Thyroid gland (tissue), 4 donors: ENCODE measurements at places on chromosomes 1 and 21. TPM values are rescaled to one million over a fixed set of nuclear protein-coding genes. Genes with fewer than 3 reads are reported as not detected.

Gene OLFML3
- total RNA-seq: 22.6 TPM

Gene KIF14
- 0.13 TPM for total RNA-seq

Gene BRDT
- total RNA-seq: not detected

Gene ANKRD65
- 3.2 TPM for total RNA-seq

Gene RIMS3
- 4.4 TPM for total RNA-seq

Gene F13B
- total RNA-seq: not detected

DNA sequence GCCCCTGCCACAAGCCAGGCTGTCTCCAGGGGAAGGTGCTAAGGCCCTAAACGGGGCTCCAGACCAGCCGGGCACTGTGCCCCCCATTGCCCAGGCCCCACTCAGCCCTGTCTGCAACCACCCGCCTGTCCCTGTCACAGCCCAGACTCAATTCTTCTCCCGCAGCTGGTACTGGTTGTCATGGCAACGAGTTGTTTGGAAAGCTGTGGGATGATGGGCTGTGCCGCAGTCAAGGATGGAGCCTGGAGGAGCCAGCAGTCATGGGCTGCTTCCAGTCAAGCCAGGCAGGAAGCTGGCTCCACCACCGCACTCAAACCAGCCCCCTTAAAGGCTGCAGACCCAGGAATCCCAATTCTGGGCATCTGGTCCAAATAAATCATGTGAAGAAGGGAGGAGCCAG is 4.2 kb downstream of the SPOCD1 start:
- DNase-seq: no peak

DNA sequence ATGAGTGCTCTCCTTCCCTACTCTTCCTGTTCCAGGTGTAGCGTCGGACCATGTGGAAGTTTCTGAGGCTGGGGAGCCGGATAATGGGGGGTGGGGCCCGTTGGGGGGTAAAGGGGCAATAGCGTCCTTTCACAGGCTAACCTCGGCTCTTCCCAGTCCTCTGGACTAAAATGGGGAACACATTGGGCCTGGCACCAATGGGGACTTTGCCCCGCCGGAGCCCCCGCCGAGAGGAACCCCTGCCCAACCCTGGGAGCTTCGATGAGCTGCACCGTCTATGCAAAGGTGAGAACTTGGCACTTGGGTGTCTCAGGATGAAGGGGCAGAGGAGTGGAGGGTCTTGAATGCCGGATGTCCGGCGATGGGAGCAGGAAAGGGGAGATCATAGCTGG is 456 bp downstream of the TOMM40L start:
- no peak for DNase-seq

DNA sequence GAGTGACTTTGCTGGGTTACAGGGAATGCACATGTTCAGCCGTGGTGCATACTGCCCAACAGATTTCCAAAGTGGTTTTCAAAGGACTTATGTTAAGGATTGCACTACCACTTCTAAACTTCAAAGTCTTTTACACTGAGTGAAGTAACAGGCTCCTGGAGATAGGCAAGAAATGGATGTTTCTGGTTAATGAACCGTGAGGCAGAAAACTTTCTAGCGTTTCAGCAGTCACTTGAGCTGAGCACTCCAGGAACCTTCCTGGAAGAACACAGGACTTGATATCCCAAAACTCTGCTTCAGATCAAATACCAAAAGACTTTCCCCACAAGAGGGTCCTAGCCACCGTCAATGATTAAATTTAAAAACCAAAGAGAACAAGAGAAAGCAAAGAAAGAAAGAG is 74.3 kb upstream of the ATP1A1 start:
- peak; percentile 51 for DNase-seq

DNA sequence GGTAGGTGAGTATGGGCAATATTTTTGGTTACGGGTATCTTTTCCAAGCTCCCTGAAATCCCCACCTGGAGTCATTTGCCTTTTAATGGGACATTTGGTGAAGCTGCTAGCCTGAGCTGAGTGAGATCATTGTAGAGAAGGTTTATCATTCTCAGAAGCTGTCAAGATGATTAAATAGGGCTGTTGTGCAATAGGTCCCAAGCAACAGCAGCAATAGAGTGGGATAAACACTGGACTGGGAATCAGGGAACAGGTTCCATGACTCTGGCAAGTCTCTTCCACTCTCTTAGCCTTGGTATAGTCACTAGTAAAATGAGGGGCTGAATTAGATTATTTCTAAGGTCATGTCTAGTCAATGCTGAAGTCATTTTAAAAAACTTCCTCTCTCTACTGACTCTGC is 30.3 kb upstream of the FAM78B start:
- no peak for DNase-seq

GRCh38 chr1:1345860-1346500 is 3.2 kb downstream of the DVL1 start:
- DNase-seq: no peak

DNA sequence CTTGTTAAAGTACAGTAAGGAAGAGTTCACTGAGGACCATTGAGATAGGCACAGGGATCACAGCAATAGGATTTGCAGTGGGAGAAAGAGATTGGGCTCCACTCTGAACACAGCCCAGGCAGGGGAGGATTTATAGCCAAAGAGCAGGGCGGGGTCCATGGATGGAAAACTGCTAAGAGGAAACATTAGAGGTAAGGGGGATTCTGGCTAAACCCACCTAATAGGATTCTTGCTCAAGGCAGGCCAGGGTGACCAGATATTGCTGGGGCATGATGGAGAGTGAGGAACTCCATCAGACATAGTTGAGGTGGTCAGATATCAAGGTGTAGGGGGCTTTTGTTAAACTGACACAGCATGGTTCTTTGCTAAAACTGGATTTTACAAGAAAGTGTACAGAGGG is 372.8 kb downstream of the NPHP4 start:
- no peak for DNase-seq

DNA sequence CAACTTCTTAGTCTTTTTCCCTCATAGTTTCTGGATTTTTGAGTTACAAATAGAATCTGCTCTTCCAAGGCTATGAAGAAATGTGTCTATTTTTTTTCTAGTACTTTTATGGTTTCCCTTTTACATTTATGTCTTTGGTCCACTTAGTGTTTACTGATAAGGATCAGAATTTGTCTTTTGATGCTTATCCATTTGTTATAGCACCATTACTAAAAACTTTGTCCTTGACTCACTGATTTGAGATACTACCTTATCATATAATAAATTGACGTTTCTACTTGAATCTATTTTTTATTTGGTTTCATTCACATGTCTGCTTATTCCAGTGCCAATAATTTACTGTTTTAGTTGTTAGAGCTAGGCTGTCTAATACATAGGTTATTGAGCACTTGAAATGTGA is 161.1 kb upstream of the DPYD start:
- DNase-seq: no peak

DNA sequence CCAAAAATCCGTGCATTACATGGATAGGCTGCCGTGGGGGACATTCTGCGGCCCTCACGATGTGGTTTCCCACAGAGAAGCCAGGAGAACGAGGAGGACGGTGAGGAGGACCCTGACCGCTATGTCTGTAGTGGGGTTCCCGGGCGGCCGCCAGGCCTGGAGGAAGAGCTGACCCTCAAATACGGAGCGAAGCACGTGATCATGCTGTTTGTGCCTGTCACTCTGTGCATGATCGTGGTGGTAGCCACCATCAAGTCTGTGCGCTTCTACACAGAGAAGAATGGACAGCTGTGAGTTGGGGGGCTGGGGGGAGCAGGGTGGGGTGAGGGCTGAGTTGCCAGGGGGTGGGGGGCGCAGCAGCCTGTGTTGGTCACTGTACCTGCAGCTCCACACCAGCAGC is 13.2 kb downstream of the PSEN2 start:
- DNase-seq: no peak

DNA sequence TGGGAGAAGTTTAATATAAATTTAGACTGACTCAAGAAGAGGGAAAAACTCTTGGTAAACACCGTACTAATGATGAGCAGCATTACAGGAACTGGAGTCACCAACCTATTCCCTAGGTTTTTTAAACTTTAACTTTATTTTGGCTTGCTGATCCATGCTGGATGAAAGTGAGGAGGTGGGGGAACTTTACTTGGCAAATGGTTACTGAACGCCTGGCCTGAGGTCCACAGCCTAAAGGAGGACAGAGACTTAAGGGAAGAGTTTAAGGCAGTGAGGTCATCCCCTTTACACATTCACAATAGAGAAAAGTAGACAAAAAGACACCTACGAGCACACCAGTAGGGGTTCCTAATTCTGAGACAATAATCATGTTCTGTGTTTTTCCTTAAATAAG is 25.6 kb upstream of the A3GALT2 start:
- no peak for DNase-seq

DNA sequence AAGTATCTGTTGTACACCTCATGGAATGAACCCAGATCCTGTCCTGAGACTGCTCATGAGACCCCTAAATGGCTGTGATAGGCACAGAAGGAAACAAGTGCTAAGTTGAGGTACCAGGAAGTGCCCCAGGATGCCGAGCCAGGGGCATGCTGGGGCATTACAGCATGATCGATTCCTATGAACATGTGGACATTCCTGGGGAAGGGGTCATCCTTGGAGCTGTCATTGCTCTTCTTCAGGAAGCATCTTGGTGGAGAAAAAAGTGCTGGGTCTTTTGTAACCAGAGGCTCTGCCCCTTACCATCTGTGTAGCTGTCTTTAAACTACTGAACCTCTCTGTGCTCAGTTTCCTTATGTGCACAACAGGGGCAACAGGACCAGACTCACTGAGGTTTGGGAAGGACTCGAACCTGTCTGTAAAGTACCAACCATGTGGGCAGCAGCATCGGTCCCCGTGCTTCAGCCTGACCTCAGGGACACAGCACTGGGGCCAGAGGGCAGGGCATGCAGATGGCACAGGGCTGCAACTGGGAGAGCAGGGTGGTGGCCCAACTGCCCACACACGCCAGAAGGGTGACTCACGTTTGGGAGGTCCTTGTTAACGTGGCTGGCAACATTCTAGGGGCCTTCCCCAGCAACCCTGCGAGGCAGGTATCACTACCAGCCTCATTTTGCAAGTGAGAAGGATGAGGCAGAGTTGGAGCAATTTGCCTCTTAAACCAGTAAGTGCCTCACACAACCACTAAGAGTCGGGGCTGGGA is 142.3 kb upstream of the EDN2 start:
- no peak for DNase-seq

- DNase-seq: no peak
Observed at GRCh38 chr1:116991171-116991845, 10.3 kb upstream of the CD101 start.

GRCh38 chr21:27224169-27224568 is 257.3 kb upstream of the ADAMTS5 start:
- no peak for DNase-seq

- DNase-seq: no peak
Observed at GRCh38 chr1:216926720-216927510, 203.7 kb upstream of the ESRRG start.

GRCh38 chr1:170891872-170892271 is 43.5 kb upstream of the MROH9 start:
- DNase-seq: no peak

- DNase-seq: no peak
Observed at GRCh38 chr1:101451888-101452287, 215.1 kb downstream of the S1PR1 start.

DNA sequence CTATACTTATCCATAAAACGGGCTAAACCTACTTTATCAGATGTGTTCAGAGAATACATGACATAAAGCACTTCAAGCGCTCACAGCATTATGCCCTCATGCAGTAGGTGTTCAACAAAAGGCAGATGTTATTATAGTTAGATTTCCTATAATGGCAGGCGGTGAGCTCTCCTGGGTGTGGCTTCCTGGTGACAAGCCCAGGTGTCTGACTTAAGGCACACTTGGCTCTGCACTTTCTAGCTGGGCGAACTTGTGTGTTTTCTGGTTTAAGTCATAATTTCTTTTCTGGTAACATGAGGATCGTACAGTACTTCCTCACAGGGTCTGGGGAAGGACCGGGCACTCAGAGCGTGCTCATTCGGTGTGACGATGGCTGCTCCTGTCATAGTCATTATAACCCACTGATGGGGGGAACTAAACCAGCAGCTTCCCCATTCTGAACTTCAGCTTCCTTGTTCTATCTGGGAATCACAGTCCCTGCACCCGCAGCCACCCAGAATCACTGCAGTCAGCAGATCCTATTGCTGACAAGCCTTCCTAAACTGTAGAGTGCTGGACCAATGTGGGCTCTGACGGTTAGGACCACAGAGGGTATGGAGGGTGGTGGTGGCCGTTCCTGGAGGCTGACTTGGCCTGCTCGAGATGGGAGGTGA is 52.8 kb downstream of the IGSF21 start:
- peak; percentile 17 for DNase-seq

GRCh38 chr21:43345746-43346409 is 81.1 kb downstream of the SIK1 start:
- no peak for DNase-seq

GRCh38 chr1:243513726-243514491 is 258.1 kb downstream of the SDCCAG8 start:
- no peak for DNase-seq

DNA sequence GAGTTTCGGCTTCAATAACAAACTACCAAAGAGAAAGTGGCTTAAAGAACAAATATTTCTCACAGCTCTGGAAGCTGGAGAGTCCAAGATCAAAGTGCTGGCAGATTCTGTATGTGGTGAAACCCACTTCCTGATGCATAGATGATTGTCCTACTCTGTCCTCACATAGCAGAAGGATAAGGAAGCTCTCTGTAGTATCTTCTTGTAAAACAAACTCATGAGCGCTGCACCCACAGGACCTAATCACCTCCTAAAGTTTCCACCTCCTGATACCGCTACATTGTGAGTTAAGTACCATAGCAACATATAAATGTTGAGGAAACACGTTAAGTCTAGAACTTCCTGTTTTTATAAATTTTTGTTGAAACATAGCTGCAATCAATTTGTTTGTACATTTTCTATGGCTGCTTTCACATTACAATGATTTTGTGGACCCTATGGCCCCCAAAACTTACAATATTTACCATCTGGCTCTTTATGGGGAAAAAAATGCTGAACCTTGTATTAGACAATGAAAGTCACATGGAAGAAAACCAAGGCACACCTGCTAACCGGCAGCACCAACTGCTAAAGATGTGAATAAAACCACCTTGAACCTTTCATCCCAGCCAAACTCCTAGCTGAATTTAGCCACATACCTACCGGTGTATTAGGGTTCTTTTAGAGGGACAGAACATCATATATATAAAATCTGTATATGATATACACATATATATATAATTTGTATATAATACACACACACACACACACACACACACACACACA is 1423.4 kb downstream of the NCAM2 start:
- no peak for DNase-seq

- no peak for DNase-seq
Observed at GRCh38 chr1:93177991-93178390, 2.2 kb downstream of the TMED5 start.

DNA sequence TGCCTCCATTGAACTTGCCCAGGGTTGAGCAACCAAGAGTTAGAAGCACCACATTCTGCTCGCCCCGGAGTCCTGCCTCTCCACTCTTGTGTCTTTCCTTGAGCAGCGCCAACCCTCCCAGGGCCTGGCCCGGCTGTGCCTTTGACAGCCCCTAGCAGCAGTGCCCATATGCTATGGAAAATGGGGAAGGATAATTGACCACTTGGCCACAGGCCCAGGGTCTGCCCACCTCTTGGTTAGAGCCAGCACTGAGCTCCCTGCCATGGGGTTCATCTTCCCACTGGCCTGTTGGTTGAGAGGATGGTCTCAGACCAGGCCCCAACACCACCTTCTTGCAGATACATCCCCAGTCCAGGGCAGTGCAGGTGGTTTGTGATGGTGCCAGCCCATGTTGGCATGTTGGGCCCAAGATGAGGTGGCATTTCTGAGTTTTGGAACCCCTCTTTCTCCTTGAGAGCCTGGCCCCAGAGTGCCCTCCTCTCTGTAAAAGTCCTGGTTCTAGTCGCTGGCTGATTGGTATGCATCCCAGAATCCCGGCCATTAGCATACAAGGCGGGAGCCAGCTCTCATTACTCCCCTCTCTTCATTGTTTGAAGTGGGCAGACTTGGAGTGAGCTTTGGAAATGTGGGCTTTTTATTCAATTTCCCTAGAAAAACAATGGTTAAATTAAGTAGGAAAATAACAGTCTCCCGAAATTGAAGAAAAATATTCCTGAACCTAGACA is 7.6 kb downstream of the ARHGEF10L start:
- DNase-seq: peak; percentile 36
